Fibroblast of mammary gland (primary cell): ENCODE measurements at places on chromosomes 5 and 9.

GRCh38 chr5:144815131-144815530 lies 644.5 kb downstream of the KCTD16 start:
- DNase-seq = peak; percentile 3

- no peak for DNase-seq
Observed at GRCh38 chr9:134885001-134885678, 4.5 kb downstream of the FCN2 start.

DNA sequence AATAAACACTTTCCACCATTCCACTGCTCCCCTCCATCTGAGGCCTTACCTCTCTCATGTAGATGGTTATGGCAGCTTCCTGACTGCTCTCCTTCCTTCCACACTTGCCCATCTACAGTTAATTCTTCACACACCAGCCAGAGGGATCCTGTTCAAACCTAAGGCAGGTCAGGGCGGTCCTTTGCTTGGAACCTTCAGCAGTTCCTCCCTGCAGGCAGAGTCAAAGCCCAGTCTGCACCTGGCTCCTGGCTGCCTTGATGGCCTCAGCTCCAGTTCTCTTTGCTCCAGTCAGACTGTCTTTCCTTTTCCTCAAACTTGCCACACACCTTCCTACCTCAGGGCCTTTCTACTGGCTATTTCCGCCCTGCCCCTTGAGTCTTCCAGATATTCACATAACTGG lies 30.2 kb upstream of the NR3C1 start:
- no peak for DNase-seq

DNA sequence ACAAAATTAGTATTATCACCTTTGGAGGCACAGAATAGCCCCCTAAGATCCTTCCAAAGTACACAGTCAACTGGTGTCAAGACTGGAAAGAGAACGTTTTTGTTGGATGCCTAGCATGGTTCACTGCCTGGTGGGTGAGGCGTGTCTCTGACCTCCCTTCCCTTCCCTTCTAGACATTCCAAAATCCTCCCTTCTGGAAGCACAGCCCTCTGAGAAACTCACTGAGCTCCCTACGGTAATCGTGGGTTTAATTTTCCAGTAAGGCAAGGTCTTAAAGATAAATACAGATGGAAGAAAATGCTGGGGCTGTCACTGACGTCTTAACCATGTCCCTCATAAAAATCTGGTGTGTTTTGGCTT lies 138.8 kb downstream of the LIFR start:
- no peak for DNase-seq

DNA sequence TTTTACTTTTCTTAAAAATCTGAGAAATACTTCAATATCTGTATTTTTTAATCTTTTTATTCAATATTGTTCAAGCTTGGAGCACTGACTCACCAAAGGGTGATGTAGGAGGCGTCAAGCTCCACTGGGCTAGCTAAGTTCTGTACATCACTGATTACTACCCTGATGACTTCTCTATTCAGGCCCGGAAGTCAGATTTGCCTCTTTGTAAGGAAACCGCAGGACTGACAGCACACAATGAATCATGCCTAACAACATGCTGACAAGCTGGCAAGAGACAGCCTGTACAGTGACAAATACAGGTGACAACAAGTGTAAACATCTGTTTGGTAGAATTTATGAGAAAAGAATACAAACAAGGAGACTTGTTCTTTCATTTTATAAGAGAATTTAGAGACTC lies 627.9 kb upstream of the RORB start:
- peak; percentile 94 for DNase-seq

DNA sequence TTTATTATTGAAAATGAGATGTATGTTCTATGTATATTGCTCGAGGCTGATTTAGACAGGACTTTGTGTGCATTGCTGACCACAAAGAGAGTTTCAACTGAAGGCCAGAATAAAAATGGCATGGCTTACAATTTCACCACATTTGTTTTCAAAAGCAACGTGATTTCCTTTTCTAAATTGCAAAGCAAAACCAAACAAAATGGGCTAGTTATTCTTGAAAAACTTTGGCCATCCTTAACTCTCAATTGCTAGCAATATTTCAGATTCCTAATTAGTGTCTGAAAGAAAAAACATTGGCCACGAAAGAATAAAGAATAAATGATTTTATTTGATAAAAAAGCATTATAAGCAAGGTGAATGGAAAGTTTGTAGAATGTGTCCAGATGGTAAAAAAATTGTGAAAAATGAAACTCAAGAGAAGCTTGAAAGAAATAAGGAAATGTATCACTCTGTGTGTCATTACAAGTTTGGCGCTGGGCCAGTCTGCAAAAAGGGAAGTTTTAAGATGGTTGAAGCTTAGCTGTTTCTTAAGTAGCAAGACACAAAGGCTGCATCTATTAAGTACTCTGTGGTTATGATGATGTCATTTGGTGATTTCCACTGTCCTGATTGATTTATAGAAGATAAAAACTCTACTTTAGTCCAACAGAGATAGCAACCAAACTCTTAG lies 89.2 kb upstream of the PRLR start:
- peak; percentile 63 for DNase-seq

GRCh38 chr9:22265038-22265437 lies 181.6 kb upstream of the DMRTA1 start:
- DNase-seq = no peak

GRCh38 chr5:133777951-133778350 lies 165.6 kb upstream of the FSTL4 start:
- DNase-seq = no peak
